Calu3 (cell line): ENCODE measurements at places on chromosomes 7 and 10. TPM values are rescaled to one million over a fixed set of nuclear protein-coding genes. Genes with fewer than 3 reads are reported as not detected.

PLAC9 gene
- not detected in 2 replicates for total RNA-seq

SDK1 gene
- 19.7 and 20.0 TPM in 2 replicates for total RNA-seq

GHRHR gene
- not detected in 2 replicates for total RNA-seq

RSPH10B gene
- total RNA-seq: 0.33 and 0.37 TPM in 2 replicates

SAP25 gene
- 3.1 and 3.2 TPM in 2 replicates for total RNA-seq

GPC2 gene
- 3.2 and 3.6 TPM in 2 replicates for total RNA-seq

ASZ1 gene
- not detected in 2 replicates for total RNA-seq

RHBDD2 gene
- total RNA-seq: 35.3 and 39.2 TPM in 2 replicates

TES gene
- 124 and 126 TPM in 2 replicates for total RNA-seq

PAX2 gene
- total RNA-seq: not detected in 2 replicates

NME8 gene
- total RNA-seq: not detected in 2 replicates

PLEKHS1 gene
- 5.9 and 13.8 TPM in 2 replicates for total RNA-seq

NRCAM gene
- total RNA-seq: 11.1 and 15.0 TPM in 2 replicates

PPP1R3C gene
- 5.5 and 7.8 TPM in 2 replicates for total RNA-seq

LEP gene
- total RNA-seq: not detected in 2 replicates

PIP gene
- not detected in 2 replicates for total RNA-seq

PPP1R9A gene
- 17.9 and 19.4 TPM in 2 replicates for total RNA-seq

SH2D4B gene
- 0.24 TPM in 1 of 2 replicates, not detected in the other for total RNA-seq

PRKCQ gene
- 0.73 and 1.1 TPM in 2 replicates for total RNA-seq

CYP2E1 gene
- total RNA-seq: 1.7 and 3.5 TPM in 2 replicates

LRIT1 gene
- not detected in 2 replicates for total RNA-seq

UCN3 gene
- not detected in 2 replicates for total RNA-seq

ZNF12 gene
- 32.4 and 36.2 TPM in 2 replicates for total RNA-seq

ZCCHC24 gene
- 0.98 and 1.4 TPM in 2 replicates for total RNA-seq

CROT gene
- 7.3 and 9.1 TPM in 2 replicates for total RNA-seq

HACD1 gene
- total RNA-seq: 13.2 and 17.3 TPM in 2 replicates

CWF19L1 gene
- total RNA-seq: 17.3 and 22.9 TPM in 2 replicates

DLX5 gene
- total RNA-seq: not detected in 2 replicates

COBL gene
- total RNA-seq: 48.1 and 49.9 TPM in 2 replicates

SPDYE5 gene
- total RNA-seq: not detected in 2 replicates

ZNHIT1 gene
- 57.2 and 57.5 TPM in 2 replicates for total RNA-seq

ITIH5 gene
- total RNA-seq: 2.0 and 5.2 TPM in 2 replicates

CHCHD3 gene
- 82.2 and 89.9 TPM in 2 replicates for total RNA-seq

OR13A1 gene
- total RNA-seq: not detected in 2 replicates

KBTBD2 gene
- total RNA-seq: 54.2 and 58.7 TPM in 2 replicates

ACADSB gene
- total RNA-seq: 8.7 and 11.3 TPM in 2 replicates

LIPM gene
- not detected in 2 replicates for total RNA-seq

LLCFC1 gene
- not detected in 2 replicates for total RNA-seq

ZNF107 gene
- total RNA-seq: 7.7 TPM in 2 replicates

PAOX gene
- 1.4 and 2.9 TPM in 2 replicates for total RNA-seq

PAX4 gene
- total RNA-seq: not detected in 2 replicates

PRR15 gene
- total RNA-seq: 76.1 and 111 TPM in 2 replicates

MSRB2 gene
- 10.5 and 12.6 TPM in 2 replicates for total RNA-seq

EN2 gene
- 3.2 TPM in 2 replicates for total RNA-seq

CPA2 gene
- not detected in 2 replicates for total RNA-seq

OR2A42 gene
- not detected in 2 replicates for total RNA-seq

HIF1AN gene
- total RNA-seq: 35.8 and 36.3 TPM in 2 replicates

SYT15B gene
- total RNA-seq: 0.21 and 0.24 TPM in 2 replicates

CALHM1 gene
- not detected in 2 replicates for total RNA-seq

MARVELD1 gene
- total RNA-seq: 18.1 and 20.2 TPM in 2 replicates

MKX gene
- 1.5 and 2.3 TPM in 2 replicates for total RNA-seq

VPS37D gene
- 0.94 and 1.3 TPM in 2 replicates for total RNA-seq
